ENCODE measurements at places on chromosomes 6 and 20.

- DNase-seq, result no peak
Observed at GRCh38 chr6:148985499-148985898, 238.7 kb downstream of the UST start.

DNA sequence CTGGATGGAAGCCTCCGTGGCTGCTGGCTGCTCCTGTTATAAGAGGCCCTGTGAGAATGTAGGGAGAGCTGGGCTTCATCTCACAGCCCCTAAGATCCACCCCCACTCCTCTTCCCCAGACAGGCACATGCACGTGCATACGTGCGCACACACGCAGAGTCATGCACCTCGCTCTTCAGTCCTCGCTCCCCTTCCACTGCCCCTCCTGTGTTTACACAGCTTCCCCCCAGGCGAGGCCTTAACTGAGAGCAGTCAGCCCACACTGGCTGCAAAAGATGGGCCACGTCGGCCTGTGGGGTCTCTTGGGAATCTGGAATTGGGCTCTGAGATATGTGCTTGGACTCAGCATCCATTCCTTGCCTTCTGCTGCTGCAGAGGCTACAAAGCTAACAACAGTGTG is 35.2 kb upstream of the MLN start:
- DNase-seq, result no peak

DNA sequence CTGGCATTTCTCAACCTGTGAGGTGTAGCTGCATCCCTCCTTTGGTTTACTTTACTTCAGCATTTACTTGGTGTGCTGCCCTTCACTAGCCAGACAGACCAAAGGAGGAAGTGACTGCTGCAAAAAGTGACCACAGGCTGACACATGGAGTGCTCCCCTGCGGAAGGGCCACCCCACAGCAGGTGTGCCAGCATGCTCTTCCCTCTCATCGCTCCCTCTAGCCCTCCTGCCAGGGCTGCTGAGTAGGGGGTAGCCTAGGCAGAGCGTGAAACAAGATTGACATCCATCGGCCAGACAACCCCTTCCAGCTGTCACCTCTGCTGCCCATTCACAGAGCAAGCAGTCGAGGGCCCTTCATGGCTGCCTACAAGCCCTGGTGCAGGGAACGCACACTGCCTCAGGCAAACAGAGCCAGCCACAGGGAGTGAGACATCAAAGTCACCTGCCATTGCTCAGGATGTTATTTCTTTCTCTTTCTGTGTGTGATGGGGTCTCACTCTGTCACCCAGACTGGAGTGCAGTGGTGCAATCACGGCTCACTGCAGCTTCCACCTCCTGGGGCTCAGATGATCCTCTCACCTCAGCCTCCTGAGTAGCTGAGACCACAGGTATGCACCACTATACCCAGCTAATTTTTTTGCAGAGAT is 102.0 kb upstream of the RPS6KA2 start:
- DNase-seq, result no peak

- no peak for DNase-seq
Observed at GRCh38 chr6:35505999-35506412, 6.7 kb downstream of the TULP1 start.

DNA sequence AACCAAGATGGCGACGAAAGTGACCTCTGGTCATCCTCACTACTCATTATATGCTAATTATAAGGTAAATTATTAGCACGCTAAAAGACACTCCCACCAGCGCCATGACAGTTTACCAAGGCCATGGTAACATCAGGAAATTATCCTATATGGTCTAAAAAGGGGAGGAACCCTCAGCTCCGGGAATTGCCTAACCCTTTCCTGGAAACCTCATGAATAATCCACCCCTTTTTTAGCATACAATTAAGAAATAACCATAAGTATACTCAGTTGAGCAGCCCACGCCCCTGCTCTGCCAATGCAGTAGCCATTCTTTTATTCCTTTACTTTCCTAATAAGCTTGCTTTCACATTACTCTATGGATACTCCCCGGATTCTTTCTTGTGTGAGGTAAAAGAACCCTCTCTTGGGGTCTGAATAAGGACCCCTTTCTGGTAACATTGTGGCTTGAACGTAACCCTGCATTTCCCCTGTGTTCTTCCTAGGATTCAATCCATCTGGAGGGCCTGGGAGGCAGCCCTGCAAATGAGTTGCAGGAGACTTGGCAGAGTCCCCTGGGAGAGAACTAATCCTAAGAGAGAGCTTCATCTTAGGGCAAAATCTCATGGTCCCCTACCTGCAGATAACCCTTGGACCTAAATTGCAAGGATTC is 225.6 kb upstream of the JARID2 start:
- DNase-seq, result no peak
